Omental fat pad (tissue), 4 donors: ENCODE measurements at places on chromosomes 1 and 21. TPM values are rescaled to one million over a fixed set of nuclear protein-coding genes. Genes with fewer than 3 reads are reported as not detected.

DNA sequence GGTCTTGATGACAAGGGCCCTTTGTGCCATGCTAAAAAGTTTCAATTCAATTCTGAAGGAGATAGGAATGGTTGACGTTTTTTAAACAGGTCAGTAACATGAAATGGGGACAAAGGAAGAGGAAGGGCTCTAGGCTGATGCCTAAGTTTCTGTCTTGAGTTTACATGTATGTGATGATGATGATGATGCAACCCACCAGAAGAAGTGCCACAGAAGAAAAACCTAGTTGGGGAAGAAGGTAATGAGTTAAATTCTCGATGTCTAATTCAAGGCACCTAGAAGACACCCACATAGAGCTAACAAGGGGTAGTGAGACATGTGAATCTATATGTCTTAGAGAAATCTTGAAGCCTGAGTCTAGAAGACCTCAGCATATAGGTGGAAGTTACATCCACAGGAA is 44.4 kb upstream of the ATP1A1 start:
- DNase-seq: no peak

GRCh38 chr1:88763649-88764406 is 79.8 kb downstream of the PKN2 start:
- DNase-seq: no peak

GRCh38 chr1:171852272-171852671 is 11.0 kb downstream of the DNM3 start:
- DNase-seq: no peak

DNA sequence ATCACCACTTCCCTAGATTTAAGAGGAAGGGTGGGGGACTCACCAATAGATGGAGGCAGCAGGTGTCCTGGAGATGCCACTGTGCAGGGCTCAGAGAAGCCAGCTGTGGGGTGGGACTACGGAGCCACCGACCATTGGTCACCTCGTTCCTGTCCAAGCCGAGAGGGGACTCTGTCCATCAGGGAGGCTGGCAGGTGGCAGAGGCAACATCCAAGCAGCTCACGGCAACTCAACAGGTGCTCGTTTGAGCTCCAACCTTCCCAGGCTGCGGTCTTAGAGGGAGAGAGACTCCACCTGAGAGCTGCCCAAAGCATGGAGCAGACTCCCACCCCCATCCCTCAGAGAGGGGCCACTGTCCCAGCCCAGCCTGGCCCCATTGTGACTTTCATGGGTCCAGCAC is 71.4 kb downstream of the IGSF21 start:
- no peak for DNase-seq

GRCh38 chr1:215523906-215524305 is 43.2 kb upstream of the KCTD3 start:
- DNase-seq: no peak

GRCh38 chr1:201126832-201127754 is at the start of gene ASCL5:
ASCL5 (minus strand) TSS chr1:201127184; CDS start chr1:201115372, 11,812 bp downstream.
- DNase-seq: no peak

GRCh38 chr1:207172321-207172720 is 68.3 kb downstream of the C4BPA start:
- DNase-seq: no peak

DNA sequence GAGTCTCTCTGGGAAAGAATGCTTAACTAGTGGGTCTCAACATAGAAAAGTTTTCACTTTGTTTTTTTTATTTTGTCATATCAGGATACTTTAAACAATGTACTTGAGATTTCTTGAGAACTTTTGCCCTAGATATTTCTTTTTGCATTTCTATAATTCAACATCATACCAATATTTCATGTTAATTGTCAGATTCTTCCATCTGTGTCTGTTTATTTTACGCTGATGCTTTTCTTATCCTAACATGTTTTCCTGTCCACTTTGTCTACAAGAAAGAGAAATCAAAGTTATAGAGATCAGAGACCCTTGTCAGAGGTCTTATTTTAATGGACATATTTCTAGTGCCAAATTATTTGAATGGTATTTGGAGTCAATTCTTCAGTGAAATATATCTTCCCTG is 95.5 kb upstream of the B3GALT2 start:
- DNase-seq: no peak

GRCh38 chr1:99843760-99844159 is 6.4 kb upstream of the AGL start:
- no peak for DNase-seq

- no peak for DNase-seq
Observed at GRCh38 chr1:108961198-108961597, 2.1 kb downstream of the CLCC1 start.

- no peak for DNase-seq
Observed at GRCh38 chr1:152018537-152018936, 18.3 kb downstream of the S100A11 start.

DNA sequence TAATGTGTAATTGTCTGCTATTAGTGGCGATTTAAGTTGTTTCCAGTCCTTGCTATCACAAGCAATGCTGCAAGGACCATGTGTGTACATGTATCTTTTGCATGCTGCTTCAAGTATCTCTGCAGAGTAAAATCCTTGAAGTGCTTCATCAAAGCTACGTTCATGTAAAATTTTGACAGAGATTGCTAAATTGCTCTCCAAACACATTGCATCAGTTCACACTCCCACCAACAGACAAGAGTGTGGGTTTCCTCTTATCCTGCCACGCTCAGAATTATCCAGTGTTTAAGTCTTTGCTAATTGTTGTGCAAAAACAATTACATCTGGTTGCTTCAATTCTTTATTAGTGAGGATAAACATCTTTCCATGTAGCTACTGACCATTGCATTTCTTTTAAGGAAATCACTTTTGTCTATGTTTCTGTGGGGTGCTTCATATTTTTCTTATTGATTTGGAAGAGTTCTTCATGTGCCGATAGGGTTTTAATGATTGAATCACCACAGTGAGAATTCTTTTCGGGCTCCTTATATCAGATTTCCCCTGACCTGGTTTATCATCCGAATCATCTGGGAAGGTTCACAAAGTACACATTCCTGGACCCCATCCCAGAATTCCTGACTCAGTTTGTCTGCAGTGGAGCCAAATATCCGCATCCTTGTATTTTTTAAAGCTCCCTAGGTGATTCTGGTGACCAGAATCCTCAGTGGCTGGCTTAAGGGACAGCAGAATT is 56.3 kb upstream of the GALNT2 start:
- no peak for DNase-seq

DNA sequence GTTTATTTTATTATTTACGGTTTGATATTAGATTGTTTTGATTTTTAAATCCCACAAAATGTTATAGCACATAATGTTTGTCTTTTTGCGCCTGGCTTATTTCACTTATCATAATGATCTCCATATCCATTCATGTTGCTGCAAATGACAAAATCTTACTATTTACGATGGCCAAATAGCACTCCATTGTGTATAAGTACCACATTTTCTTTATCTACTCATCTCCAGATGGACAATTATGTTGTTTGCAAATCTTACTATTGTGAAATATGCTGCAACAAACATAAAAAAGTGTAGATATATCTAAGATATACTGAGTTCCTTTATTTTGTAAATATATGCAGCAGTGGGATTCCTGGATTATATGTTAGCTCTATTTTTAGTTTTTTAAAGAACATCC is 1568.3 kb downstream of the AMY1C start:
- DNase-seq: no peak

DNA sequence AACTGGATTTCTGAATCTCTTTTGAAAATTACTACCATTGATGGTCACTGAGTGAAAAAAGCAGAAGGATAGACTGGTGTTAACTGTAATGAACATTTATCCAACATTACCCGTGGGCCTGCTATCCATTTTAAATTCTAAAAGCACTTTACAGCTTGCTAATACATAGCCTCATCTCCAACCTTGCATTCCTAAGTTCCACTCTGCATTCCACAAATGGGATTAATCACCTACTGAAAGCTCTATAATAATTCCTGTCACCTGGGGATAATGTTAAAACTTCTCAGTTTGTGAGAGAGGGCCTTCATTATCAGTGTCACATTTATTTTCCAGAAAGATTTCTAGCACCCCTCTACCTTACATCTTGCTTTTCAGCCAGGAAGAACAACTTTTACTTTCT is 38.2 kb downstream of the PTPRC start:
- no peak for DNase-seq

DNA sequence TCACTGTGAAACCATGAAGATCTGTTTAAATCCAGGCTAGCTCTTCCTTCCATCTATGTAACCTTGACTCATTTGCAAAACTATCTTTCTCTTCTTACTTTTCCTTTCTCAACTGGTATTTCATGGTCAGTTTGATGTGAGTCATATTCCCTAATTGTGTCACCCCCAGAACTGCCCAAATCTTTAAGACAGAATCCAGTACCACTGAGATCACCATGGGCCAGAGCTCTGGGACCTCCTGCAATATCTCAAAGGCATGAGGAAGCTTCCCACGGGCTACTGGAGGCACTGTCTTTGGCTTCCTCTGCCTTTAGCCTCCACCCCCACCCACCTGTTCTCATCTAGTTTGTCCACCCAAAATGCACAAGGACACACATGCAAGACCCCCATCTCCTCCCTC is 274.4 kb upstream of the FMN2 start:
- no peak for DNase-seq

GRCh38 chr1:184056921-184057555 is 5.5 kb downstream of the TSEN15 start:
- DNase-seq: no peak

GRCh38 chr21:16751695-16752474 is 761.0 kb upstream of the CXADR start:
- DNase-seq: no peak

DNA sequence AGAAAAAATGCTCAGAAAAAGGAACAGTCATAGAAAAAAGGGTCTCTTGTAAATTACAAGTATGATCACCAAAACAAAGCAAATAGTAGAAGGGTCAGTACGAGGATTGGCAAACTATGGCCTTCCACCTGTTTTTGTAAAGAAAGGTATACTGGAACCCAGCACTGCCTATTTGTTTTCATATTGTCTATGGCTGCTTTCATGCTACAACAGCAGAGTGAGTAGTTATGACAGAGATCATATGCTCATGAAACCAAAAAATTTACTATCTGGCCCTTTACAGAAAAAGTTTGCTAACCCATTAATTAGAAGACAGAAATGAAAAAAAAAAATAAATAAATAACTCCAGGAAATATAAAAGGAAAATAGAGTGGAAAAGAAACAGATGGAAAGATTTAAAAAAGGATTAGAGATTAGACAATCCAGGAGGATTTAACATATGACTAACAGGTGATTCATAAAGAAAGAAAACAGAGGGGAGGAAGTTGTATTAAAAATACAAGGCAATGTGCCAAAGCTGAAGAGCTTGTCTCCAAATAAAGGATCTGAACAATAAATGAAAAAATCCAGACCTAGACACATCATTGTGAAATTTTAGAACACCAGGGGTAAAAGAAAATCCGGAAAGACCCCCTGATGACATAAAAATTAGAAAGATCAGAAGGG is 108.5 kb upstream of the SERTAD4 start:
- DNase-seq: no peak

GRCh38 chr1:40853885-40854170 is 8.3 kb downstream of the CITED4 start:
- DNase-seq: no peak

DNA sequence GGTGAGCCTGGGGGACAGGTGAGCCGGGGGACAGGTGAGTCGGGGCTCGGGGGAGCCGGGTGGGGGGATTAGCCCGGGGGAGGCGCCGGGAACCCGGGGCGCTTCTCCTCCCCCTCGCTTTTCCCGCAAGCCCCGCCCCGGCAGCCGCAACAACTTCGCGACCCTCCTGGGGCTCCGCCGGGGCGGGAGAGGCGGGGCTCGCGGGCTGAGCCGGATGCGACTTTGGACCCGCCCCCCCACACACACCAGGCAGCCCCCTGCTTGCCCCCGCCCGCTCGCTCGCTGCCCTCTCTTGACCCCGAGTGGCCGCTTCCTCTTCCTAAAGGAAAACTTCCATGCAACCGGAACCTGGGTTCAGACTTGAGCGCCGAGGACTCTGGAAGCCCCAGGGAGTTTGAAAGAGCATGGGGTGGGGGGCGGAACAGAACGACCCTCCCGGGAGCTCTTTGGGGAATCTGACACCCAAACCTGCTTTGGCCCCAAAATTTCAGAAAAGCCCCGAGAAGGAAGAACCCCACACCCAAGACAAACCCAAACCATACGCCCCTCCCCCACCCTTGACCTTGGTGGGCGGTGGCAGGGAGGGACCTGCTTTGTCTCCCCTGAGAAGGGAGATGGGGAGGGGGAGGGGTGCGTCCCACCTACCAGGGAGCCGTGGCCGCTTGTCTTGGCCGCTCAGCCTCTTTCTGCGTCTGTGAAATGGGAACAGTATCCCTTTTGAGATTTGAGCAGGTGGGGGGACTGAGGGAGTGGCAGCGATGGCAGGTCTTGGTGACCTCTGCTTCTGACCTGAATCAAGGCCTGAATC is 550 bp downstream of the ARHGEF16 start:
- DNase-seq: no peak

- DNase-seq: no peak
Observed at GRCh38 chr1:247330548-247331171, 1.0 kb downstream of the ZNF496 start.

GRCh38 chr1:66537718-66538117 is 3.8 kb downstream of the SGIP1 start:
- no peak for DNase-seq

DNA sequence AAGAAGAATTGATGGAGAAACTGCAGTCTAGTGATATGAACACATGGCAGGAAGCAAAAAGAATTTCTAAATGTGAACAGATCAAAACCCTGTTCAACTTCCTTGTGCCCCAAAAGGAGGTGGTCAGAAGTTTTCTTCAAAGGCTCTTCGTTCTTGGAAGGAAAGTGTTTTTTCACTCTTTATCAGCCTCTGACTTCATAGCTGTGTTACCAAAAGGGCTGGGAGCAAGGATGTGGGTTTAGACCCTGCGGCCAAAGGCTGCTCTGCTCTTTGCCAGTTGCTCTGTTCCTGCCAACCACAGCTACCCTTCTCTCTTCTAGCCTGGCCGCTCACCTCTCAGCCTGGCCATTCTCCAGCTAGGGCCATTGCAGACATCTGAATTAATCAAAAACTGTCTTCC is 53.8 kb downstream of the PTGER3 start:
- DNase-seq: no peak

TRIM67 gene
- not detected for total RNA-seq

FCER1G gene
- total RNA-seq: 96.3 TPM

PLA2G2D gene
- not detected for total RNA-seq

DNAJC28 gene
- 1.2 TPM for total RNA-seq

SRGAP2B gene
- total RNA-seq: 20.1 TPM

NBPF4 gene
- not detected for total RNA-seq

RAVER2 gene
- total RNA-seq: 14.3 TPM

JAM2 gene
- 13.8 TPM for total RNA-seq
